ENCODE measurements at places on chromosomes 12 and 14. TPM values are rescaled to one million over a fixed set of nuclear protein-coding genes. Genes with fewer than 3 reads are reported as not detected.

SYNE3 gene
- total RNA-seq, result 5.0 TPM

GRCh38 chr14:59018460-59018859, 170.0 kb upstream of the DAAM1 start:
- H3K36me3 ChIP-seq, result no peaks in the 10 kb centered on the region
- DNase-seq, result no peak
- no peak overlapping the region for H3K4me3 ChIP-seq
- H3K4me1 ChIP-seq, result no peaks in the 10 kb centered on the region

DNA sequence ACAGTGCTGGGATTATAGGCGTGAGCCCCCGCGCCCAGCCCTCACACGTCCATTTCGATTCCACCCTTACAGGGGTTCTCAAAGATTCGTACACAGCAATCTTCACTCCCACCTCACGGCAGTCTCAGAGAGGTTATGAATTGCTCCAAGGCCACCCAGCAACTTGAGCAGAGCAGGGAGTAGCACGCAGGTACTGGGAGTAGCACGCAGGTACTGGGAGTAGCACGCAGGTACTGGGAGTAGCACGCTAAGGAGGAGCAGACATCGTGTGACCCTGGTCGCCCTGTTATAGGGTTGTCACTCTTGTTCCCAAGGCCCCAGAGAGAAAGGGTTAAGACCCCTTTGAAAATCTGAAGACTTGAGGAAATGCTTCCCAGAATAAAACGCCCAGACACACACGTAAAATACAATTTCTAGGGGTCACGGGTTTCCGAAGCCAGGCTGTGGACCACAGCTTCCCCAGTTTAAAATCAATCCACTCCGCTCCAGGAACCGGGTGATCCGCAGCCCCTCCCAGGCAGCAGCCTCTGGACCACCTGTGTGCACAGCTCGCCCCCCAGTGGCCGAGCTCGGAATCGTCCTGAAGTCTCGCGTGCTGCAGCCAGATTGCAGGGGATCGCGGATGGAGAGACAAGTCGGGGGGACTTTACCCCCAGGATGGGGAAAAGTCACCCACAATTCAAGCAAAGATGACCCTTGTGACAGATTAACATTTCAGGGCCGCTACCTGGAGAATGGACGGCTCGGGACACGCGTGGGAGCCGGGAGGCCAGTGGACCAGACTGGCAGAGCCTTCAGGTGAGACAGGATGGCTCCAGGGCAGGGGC, 92.0 kb downstream of the SCARB1 start:
- H3K36me3 ChIP-seq, result no peaks in the 10 kb centered on the region
- H3K27ac ChIP-seq, result no peak overlapping the region
- H3K27me3 ChIP-seq, result no peaks in the 10 kb centered on the region
- H3K4me3 ChIP-seq, result no peak overlapping the region

CCDC63 gene
- total RNA-seq, result not detected

- H3K36me3 ChIP-seq, result no peaks in the 10 kb centered on the region
- no peaks in the 10 kb centered on the region for H3K4me1 ChIP-seq
- H3K4me3 ChIP-seq, result no peak overlapping the region
- no peak overlapping the region for H3K27ac ChIP-seq
Observed at GRCh38 chr12:112598626-112599025, 179.9 kb downstream of the PTPN11 start.

DNA sequence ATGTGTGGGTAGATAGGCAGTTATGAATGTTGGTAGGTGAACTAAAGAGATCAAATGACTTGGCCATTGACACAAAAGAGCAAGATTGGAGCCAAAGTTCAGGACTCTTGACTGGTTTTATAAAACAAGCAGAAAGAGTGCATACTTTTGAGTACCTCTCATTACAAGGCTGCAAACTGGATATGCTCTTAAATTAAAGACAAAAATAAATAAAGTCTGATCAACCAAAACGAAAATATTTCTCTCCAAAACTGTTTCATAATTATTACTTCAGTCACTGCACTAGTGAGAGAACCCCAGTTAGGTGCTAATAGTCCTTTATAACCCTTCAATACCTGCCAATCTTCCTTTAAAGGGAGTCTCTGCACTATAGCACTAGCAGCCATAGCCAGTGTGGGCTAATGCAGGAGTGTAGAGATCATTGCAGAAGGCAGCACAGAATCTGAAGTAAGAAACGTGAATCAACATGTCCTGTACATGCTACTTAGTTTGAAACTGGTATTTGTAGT, 147.1 kb downstream of the FOXA1 start:
- H3K27ac ChIP-seq, result no peak overlapping the region
- H3K27me3 ChIP-seq, result no peaks in the 10 kb centered on the region
- H3K4me3 ChIP-seq, result no peak overlapping the region
- no peaks in the 10 kb centered on the region for H3K36me3 ChIP-seq
- no peaks in the 10 kb centered on the region for H3K4me1 ChIP-seq

GRCh38 chr12:65965358-65965757, 141.1 kb downstream of the HMGA2 start:
- peaks cover 5% of the 10 kb centered on the region for H3K36me3 ChIP-seq
- H3K27me3 ChIP-seq, result no peaks in the 10 kb centered on the region
- no peak overlapping the region for H3K27ac ChIP-seq
- DNase-seq, result peak; percentile 93
- no peak overlapping the region for H3K4me3 ChIP-seq
- H3K4me1 ChIP-seq, result peaks cover 10% of the 10 kb centered on the region

TMCC3 gene
- total RNA-seq, result 0.36 TPM

SYNDIG1L gene
- not detected for total RNA-seq

- H3K4me1 ChIP-seq, result no peaks in the 10 kb centered on the region
- H3K36me3 ChIP-seq, result no peaks in the 10 kb centered on the region
- DNase-seq, result peak; percentile 59
- no peaks in the 10 kb centered on the region for H3K27me3 ChIP-seq
Observed at GRCh38 chr12:119412811-119413794, 78.6 kb downstream of the CCDC60 start.

- no peak overlapping the region for H3K4me3 ChIP-seq
- 0 out of 2 replicates have a peak overlapping the region, but pooled peaks have one; percentile 6 for H3K27ac ChIP-seq
- no peak for DNase-seq
- H3K27me3 ChIP-seq, result no peaks in the 10 kb centered on the region
- peaks cover 90% of the 10 kb centered on the region for H3K36me3 ChIP-seq
Observed at GRCh38 chr14:68893566-68893965, 85.5 kb downstream of the ACTN1 start.

DNA sequence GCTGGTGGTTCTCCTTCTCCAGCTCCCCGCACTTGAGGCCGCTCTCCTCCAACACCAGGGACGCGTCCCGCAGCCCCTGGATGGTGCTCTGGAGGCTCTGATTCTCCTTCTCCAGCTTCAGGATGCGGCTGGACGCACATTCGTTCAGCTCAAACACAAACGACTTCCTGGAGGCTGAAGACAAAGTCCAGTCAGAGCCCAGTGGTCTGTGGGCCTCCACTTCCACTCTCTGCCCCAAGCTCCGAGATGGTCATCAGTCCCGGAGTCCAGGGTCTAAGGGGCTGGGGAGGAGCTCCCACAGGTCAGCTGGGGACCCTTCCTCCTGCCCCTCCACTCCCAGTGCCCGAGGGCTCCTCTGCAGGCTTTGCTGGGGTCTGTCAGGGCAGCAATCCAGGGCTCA, 76.6 kb upstream of the GPR68 start:
- DNase-seq, result no peak
- no peak overlapping the region for H3K27ac ChIP-seq
- H3K36me3 ChIP-seq, result no peaks in the 10 kb centered on the region
- no peak overlapping the region for H3K4me3 ChIP-seq
- peaks cover 18% of the 10 kb centered on the region for H3K27me3 ChIP-seq

DNA sequence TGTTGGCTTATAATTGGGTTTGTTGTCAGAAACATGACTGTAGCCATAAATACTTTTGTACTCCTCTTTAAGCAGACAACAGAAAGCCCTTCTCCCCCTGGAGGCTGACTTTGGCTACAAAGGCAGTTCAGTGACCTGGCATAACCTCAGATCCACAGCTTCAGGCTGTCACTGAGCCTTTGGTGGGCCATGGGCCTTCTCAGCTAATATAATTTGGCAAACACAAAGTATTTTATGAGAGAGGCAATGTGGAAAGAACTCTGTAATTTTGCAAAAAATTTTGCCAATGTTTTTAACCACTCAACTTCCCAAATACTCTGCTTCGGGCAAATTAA, 15.5 kb upstream of the MGP start:
- no peaks in the 10 kb centered on the region for H3K27me3 ChIP-seq
- no peak overlapping the region for H3K27ac ChIP-seq
- no peak overlapping the region for H3K4me3 ChIP-seq
- H3K36me3 ChIP-seq, result no peaks in the 10 kb centered on the region
- DNase-seq, result no peak
- H3K4me1 ChIP-seq, result peaks cover 2% of the 10 kb centered on the region

- H3K4me3 ChIP-seq, result no peak overlapping the region
- peaks cover 8% of the 10 kb centered on the region for H3K36me3 ChIP-seq
- no peak for DNase-seq
- no peaks in the 10 kb centered on the region for H3K27me3 ChIP-seq
- H3K4me1 ChIP-seq, result peaks cover 3% of the 10 kb centered on the region
Observed at GRCh38 chr12:109440851-109441490, 36.1 kb downstream of the KCTD10 start.

GRCh38 chr12:104971306-104971705, 13.2 kb upstream of the SLC41A2 start:
- DNase-seq, result no peak
- H3K27me3 ChIP-seq, result peaks cover 2% of the 10 kb centered on the region
- no peaks in the 10 kb centered on the region for H3K36me3 ChIP-seq
- H3K27ac ChIP-seq, result no peak overlapping the region

GOLGA3 gene
- total RNA-seq, result 102 TPM

DYNLL1 gene
- total RNA-seq, result 709 TPM

- peaks cover 15% of the 10 kb centered on the region for H3K4me1 ChIP-seq
- peak overlapping the region; percentile 4 for H3K27ac ChIP-seq
- DNase-seq, result peak; percentile 55
- no peak overlapping the region for H3K4me3 ChIP-seq
- no peaks in the 10 kb centered on the region for H3K27me3 ChIP-seq
Observed at GRCh38 chr12:76685246-76685678, 78.7 kb upstream of the ZDHHC17 start.

- peaks cover 2% of the 10 kb centered on the region for H3K4me1 ChIP-seq
- no peak overlapping the region for H3K27ac ChIP-seq
- no peaks in the 10 kb centered on the region for H3K36me3 ChIP-seq
- H3K27me3 ChIP-seq, result peaks cover 2% of the 10 kb centered on the region
- no peak overlapping the region for H3K4me3 ChIP-seq
Observed at GRCh38 chr14:33938131-33938949, 12.5 kb downstream of the EGLN3 start.

GRCh38 chr14:65096323-65097089, 5.8 kb downstream of the MAX start:
- peak overlapping the region; percentile 12 for H3K27ac ChIP-seq
- no peak for DNase-seq
- no peak overlapping the region for H3K4me3 ChIP-seq
- peaks cover 17% of the 10 kb centered on the region for H3K36me3 ChIP-seq

RASSF3 gene
- 39.3 TPM for total RNA-seq

GRCh38 chr12:86712425-86712843, 456.2 kb upstream of the MGAT4C start:
- no peaks in the 10 kb centered on the region for H3K36me3 ChIP-seq
- peak; percentile 99 for DNase-seq
- H3K27ac ChIP-seq, result peak overlapping the region; percentile 85

KITLG gene
- total RNA-seq, result 117 TPM

GRCh38 chr12:56411781-56412639, 37.2 kb downstream of the TIMELESS start:
- H3K27ac ChIP-seq, result no peak overlapping the region
- H3K36me3 ChIP-seq, result no peaks in the 10 kb centered on the region
- no peaks in the 10 kb centered on the region for H3K4me1 ChIP-seq
- H3K27me3 ChIP-seq, result no peaks in the 10 kb centered on the region
- DNase-seq, result no peak
- no peak overlapping the region for H3K4me3 ChIP-seq

FAM222A gene
- under 0.01 TPM for total RNA-seq

SLC5A8 gene
- not detected for total RNA-seq

- no peaks in the 10 kb centered on the region for H3K27me3 ChIP-seq
- DNase-seq, result peak; percentile 28
- no peaks in the 10 kb centered on the region for H3K36me3 ChIP-seq
- H3K27ac ChIP-seq, result no peak overlapping the region
- no peak overlapping the region for H3K4me3 ChIP-seq
Observed at GRCh38 chr14:85214471-85214870, 315.5 kb upstream of the FLRT2 start.

DNA sequence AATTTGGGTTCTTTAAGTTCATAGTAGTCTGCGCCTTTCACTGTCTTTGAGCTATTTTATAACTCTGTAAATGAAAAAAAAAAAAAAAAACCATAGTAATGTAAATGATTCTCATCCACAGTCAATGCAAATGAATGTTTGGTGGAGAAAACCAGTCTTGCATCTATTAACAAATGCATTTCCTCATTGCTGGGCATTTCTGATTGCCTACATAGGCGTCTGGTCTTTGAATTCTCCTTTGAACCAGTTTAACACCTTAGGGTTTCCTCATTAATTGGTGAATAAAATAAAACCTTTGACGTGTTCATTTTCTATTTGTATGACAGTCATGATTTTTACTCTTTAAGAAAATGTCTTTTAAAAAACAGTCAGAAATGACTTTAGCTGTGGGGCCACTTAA, 114.8 kb downstream of the C12orf75 start:
- H3K27ac ChIP-seq, result no peak overlapping the region
- no peaks in the 10 kb centered on the region for H3K4me1 ChIP-seq
- no peak for DNase-seq
- H3K4me3 ChIP-seq, result no peak overlapping the region

GRCh38 chr12:88562151-88562550, 18.1 kb downstream of the KITLG start:
- H3K4me1 ChIP-seq, result peaks cover 10% of the 10 kb centered on the region
- no peak overlapping the region for H3K4me3 ChIP-seq
- H3K27ac ChIP-seq, result no peak overlapping the region
- no peaks in the 10 kb centered on the region for H3K27me3 ChIP-seq
- DNase-seq, result no peak

DNA sequence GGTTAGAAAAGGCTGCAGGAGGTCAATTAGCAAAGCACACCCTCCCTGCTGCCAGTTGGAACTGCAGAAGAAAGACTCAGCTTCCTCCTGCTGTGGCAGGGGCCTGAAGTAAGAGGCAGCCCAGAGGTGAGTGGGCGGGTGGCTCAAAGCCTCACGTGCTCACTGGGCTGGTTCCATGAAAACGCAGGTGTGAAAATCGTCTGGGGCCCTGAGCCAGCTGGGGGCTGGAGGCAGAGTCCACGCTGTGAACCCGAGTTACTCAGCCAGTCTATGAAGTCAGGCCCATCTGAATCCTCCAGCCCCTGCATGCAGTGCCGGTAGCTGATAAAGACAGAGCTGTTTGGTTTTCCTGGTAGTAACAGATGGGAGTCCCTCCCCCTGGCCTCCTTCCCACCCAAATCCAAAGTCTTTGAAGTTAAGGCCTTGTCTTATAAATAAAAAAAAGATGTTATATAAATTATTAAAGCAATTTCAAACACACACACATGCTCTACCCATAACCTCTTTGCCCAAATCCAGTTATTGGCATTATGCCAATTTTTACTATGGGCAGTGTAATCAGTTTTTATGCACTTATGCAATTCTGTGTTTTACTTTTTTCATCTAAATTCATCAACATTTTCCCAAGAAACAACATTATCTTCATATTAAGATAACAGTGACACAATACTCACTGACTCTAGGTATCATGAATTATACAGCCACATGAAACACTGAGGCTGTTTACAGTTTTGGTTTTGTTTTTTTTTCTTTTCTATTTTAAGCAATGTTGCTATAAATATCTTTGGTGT, 57.9 kb upstream of the PNMA1 start:
- H3K4me3 ChIP-seq, result no peak overlapping the region
- no peaks in the 10 kb centered on the region for H3K36me3 ChIP-seq
- H3K27me3 ChIP-seq, result no peaks in the 10 kb centered on the region
- peaks cover 23% of the 10 kb centered on the region for H3K4me1 ChIP-seq
- DNase-seq, result peak; percentile 86

KDM5A gene
- total RNA-seq, result 95.9 TPM

Measured in IMR-90 (cell line).